ENCODE measurements at places on chromosomes 5 and 9.

- no peak for DNase-seq
Measured at GRCh38 chr5:35246411-35246810, 16.1 kb upstream of the PRLR start.

- no peak for DNase-seq
Measured at GRCh38 chr9:107738789-107739188, 249.2 kb upstream of the KLF4 start.

- no peak for DNase-seq
Measured at GRCh38 chr9:106829666-106830408, 33.1 kb upstream of the ZNF462 start.

- no peak for DNase-seq
Measured at GRCh38 chr9:81665322-81665871, 23.9 kb downstream of the TLE1 start.

All from stimulated activated CD8-positive, alpha-beta memory T cell treated with anti-CD3 and anti-CD28 coated beads, Interleukin-4, amount 100 ng/mL, for 48 hours (primary cell).